Left lung (tissue), 14 donors: ENCODE measurements at places on chromosomes 4 and X.

- no peak for DNase-seq
These were observed 2.9 kb downstream of the ANTXR2 start for GRCh38 chr4:80069837-80070731.

DNA sequence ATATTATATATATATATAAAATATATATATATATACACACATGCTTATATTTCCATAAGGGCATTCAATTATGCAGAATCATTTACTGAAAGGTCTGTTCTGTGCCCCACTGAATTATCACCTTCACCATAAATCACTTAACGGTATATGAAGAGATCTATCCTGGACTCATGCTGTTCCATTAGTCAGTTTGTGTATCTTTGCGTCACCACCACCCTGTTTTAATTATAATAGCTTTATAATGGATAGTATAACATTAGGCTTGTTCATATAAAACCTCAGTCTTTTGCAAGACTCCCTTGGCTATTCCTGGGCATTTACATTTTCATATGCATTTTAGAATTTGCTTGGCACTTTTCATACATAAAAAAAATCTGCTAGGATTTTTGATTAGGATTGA lies 19.1 kb downstream of the WDR17 start:
- DNase-seq, result no peak

DNA sequence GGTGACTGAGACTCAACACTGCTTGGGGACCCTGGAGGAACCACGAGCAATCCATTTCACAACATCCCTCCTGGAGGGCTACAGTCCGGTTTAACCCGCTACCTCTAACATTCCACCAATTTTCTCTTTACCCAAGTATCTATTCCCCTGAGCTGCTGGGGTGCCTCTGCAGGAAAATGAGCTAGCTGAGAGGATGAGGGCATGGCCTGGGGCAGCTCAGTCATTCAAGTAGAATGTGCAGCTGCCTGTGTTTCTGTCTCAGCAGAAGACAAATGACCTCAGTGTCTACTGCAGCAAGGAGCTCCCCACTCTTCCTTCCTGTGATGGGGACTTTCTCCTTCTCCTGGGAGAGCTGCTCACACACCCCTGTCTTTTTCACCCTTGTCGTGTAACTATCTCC lies 120.8 kb downstream of the ZNF518B start:
- DNase-seq, result no peak

- DNase-seq, result no peak
These were observed 195.3 kb downstream of the QDPR start for GRCh38 chr4:17316566-17316965.
